ENCODE measurements at places on chromosomes 16 and 17.

DNA sequence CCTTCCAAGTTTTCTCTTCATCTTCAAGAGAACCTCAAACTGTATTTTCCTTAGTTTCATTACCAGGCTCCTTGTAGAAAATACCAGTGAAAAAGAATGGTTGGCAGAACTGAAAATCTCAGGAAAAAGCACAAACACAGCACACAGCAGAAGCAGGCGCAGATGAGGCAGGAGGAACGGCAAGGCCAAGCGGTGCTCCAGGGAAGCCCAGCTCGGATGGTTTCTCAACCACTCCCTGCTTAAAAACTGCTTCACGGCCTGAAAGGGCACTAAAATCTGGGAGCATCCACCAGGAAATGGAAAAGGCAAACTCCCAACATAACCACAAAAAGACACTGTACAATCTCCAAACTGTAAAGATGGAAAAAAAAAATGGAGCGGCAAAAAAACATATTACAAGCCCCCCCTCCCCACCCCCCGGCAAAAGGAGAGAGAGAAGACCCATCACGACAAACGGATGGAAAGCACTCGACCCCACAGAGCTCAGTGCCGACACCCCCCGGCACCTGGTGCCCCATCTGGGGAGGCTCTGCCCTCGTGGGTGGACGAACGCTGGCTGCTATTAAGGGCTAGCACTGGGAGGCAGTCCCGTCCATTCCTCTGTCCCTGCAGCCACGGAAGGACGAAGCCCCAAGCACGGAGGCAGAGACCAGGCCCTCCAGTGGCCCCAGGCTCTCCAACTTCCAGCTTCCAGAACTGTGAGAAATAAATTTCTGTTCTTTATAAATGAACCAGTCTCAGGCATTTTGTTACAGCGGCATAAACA, 127.5 kb downstream of the ZNF778 start:
- no peak for DNase-seq

DNA sequence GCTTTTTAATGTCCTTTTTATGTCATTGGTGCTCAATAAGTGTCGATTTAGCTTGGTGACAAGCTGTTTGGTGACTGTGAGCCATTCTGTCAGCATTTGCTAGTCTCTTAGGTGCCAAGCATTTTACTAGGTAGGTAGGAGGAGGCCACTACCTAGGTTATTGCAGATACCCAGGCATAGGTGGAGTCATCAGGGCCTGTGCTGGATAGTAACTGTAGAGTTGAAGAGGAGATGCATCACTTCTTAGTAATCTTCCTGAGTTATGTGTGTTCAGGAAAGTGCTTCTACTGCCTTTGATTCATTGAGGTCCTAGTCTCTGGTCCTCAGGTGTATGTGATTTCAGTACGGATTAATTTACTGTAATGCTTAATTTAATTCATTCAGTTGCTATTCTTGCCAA, 17.7 kb downstream of the USP10 start:
- no peak for DNase-seq

GRCh38 chr17:82376042-82376730, 4.6 kb downstream of the UTS2R start:
- DNase-seq = no peak

- DNase-seq = peak; percentile 24
These were observed 28.1 kb downstream of the HEATR3 start for GRCh38 chr16:50093607-50094539.

DNA sequence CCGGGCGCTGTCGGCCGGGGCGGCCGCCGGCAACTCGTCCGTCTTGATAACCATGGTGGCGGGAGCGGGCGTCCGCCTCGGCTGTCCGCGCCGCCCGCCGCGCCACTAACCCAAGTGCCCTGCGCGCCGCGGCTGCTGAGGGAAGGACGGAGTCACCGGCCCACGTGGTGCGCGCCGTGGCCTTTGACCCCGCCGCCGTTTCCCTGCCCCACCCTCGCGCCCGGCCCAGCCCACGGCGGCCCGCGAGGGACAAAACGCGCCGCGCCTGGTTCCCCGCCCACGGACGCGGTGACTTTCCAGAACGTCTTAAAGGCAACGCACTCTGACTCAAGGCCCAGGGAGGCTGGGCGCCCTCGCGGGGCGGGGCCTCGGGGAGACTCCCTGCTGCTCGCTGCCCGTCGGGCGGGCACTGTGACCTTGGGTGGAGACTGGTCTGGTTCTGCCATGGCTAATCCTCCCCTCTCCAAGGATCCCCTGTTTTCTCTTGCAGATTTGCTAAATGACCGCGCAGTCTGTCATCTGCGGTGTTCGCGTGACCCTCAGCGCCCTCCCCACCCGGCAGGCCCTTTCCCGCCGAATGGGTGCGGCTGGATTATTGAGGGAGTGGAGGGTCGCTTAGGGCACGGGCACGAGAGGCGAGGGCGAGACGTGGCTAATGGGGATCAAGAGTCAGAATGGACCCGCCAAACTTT, at the start of gene CLUH:
CLUH (minus strand) TSS at position 157 of the 692 bp plus-strand sequence; CDS start at position 54, 103 bp downstream.
- peak; percentile 98 for DNase-seq

DNA sequence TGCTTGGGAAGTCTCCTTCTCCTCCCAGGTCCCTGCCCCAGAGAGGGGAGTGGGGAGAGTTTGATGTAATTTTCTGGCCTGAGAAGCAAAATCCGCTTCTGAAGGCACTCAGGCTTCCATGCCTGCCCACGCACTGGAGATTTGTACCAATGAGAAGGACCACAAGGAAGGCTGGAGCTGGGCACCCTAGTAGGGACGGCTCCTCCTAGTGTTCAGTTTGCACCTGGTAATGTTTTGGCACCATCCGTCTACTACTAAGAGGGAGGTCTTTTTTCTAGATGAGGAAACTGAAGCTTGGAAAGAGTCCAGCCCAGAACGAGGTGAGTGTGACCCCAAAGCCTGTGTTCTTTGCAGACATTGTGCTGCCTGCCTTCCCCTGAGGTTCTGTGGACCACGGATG, 83.6 kb upstream of the NLRP1 start:
- DNase-seq = no peak

GRCh38 chr17:75785016-75785890, 647 bp downstream of the UNK start:
- peak; percentile 97 for DNase-seq

- peak; percentile 75 for DNase-seq
These were observed 7.8 kb downstream of the RARA start for GRCh38 chr17:40316571-40317344.

DNA sequence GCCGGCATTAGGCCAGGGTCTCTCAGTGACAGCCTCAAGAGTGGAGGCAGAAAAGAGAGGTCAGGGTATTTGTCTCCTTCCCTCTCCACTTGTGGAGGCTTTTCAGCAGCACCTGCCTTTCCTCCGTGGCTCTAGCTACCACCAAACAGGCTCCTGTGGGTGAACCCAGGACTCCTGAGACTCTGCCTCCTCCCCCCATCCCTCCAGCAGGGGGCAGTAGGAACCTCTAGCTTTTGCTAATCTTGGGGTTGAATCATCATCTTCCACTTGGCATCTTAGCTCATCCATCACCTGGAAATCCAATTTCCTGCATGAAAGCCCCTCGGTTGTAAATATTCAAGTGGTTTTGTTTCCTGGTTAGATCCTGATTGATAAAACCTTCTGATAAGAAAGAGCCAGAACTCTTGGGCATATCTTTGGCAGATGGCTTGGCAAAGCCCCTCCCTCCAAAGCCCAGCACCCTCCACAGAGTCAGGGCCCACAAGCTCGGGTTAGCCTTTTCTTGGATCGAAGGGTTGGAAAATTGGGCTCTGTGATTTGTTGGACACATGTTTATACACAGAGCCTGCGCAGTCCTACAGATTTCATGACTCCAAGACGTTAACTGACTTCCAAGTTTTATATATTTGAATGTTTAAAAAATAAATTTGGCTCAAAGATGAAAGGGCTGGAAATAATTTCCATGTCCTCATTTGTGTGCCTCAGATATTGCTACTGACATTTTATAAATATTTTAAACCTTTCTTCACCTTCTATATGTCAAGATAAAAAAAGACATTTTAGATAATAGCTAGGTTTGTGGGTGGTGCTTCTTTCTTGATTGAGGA, 322.1 kb downstream of the MAP2K4 start:
- peak; percentile 51 for DNase-seq

DNA sequence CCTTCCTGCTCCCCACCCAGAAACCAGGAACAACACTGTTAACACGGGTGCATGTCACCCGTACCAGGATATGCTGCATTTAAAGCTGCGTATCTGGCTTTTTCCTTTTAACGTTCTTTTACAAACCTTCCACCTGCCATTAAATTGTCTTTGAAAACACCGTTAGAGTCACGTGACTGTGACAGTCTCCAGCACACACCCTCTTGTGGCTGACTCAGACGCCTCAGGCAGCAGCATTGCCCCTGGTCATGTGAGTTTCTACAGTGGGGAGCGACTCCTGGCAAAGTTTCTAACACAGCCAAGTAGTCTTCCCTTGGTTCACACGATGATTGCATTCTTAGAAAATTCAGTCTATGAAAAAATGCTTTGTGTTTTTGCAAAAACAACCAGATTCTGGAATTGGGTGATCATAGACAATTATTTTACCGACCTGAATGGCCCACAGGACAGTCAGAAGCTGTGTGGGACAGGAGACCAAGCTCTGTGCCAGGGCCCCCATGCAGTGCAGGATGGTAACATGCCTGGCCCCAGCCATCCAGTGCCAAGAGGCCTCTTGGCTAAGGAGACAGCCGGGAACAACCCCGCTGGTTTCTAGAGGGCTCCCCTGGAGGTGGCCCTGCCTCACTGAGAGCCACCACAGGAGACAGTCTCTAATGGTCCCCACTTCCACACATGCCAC, 199.1 kb downstream of the KATNIP start:
- peak; percentile 70 for DNase-seq

DNA sequence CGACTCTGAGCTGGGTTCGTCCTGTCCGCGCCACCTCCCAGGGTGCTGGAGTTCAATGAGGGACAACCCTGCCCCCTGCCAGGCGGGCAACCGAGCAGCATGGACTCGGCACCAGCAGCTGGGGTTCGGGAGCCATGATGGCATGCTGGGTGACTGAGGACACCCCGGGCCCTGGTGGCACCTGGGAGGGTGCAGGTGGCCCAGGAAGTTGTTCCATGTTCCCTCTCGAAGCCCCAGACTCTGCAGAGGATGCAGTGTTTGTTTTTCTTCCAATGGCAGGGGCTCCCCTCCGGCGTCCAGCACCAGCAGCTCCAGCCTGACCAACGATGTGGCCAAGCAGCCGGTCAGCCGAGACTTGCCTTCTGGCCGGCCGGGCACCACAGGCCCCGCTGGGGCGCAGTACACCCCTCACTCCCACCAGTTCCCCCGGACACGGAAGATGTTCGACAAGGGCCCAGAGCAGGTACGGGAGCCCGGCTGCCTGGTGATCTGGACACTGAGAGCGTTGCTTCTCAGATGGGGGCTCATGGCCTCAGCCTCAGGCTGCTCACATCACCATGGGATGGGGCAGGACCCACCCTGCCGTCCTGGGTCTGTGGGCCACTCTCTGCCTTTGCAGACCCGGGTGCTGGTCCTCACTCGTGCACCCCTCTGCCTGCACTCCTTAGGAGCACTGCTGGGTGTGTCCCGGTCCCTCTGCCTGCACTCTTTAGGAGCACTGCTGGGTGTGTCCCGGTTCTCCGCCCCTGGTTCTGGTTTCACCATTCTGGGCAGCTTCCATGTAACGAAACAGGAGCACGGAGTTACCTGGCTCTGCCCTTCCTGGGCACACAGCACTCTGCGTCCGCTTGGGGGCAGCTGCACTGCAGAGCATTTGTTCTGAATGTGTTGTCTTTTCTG, 68.2 kb upstream of the CHMP6 start:
- DNase-seq = no peak

GRCh38 chr17:67385122-67385988, 8.3 kb downstream of the PITPNC1 start:
- DNase-seq = no peak

GRCh38 chr16:85589688-85590505, 23.2 kb upstream of the GSE1 start:
- DNase-seq = no peak

DNA sequence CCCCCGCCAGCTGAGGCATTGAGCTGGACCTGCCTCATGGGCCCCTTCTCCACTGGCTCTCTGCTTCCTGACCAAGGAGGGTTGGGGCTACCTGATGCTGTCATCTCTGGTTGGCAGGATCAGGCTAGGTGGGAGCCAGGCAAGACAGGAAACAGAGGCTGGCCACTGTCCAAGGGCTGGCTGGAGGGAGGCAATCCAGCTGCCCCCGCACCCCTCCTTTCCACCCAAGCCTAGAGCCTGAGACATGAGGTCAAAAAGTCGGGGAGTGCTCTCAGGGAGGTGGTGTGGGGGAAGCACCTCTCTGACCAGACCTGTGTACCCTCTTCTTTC, 14.5 kb downstream of the NGFR start:
- DNase-seq = no peak

DNA sequence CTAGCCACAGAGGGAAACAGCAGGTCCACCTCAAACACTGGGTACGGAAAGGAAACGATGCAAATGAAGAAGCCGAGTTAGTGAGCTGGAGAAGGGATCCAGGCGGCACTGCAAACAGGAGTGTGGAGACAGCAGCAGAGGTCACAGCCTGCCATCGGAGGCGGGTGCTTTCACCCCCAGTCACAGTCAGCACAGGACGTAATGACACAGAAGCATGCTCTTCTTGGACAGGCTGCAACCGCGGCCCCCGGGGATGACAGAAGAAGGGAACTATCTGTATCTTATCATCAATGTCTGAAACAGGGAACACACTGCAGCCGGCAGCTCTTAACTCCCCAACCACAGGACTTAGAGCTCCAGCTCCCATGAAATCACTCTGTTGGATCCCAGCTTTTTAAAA, 16.1 kb upstream of the SLC38A8 start:
- DNase-seq = no peak

GRCh38 chr17:52696362-52696761, 537.8 kb upstream of the CA10 start:
- no peak for DNase-seq

GRCh38 chr17:66310528-66311148, 8.2 kb downstream of the PRKCA start:
- no peak for DNase-seq

- DNase-seq = peak; percentile 50
These were observed 645 bp upstream of the ELMO3 start for GRCh38 chr16:67198238-67198734.

- no peak for DNase-seq
These were observed 20.2 kb downstream of the SNN start for GRCh38 chr16:11688520-11688886.

GRCh38 chr17:44039829-44040635, 25.3 kb upstream of the TMEM101 start:
- no peak for DNase-seq

- peak; percentile 5 for DNase-seq
These were observed 1.1 kb downstream of the CD300H start for GRCh38 chr17:74566132-74566753.

- DNase-seq = no peak
These were observed 81.2 kb downstream of the CYB561 start for GRCh38 chr17:63364944-63365343.

- DNase-seq = no peak
These were observed 2.8 kb downstream of the VPS9D1 start for GRCh38 chr16:89717688-89718505.

DNA sequence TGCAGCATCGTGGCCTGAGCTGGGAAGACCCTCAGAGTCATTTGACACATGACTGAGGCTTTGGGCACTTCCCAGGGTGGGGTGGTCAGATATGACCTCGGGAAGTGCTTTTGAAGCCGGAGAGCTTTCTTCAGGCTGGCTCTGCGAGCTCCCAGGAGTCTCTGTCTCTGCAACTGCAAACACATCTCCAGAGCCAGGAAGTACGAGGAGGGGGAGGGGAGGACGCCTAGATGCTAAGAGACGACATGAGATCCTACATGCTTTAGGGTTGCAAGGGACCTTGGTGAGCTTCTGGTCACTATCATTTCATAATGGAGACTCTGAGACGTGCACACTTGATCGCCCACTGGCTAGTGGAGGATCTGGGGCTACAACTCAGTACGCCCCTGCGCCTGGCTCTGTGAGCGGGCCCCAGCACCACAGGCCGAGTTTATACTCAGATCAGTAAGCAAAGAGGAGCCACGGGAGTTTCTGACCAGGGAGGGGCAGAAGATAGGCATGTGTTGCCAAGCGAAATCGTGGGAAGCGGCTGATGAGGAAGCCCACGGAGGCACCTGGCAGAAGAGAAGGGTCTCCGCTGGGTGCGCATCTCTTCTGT, 527 bp upstream of the MGAT5B start:
- peak; percentile 64 for DNase-seq

Data from cardiac fibroblast (primary cell).